ENCODE measurements at places on chromosomes 4 and X.

GRCh38 chrX:18422886-18423285 lies 2.5 kb upstream of the CDKL5 start:
- DNase-seq = no peak

GRCh38 chr4:85595098-85595775 lies 120.3 kb downstream of the ARHGAP24 start:
- no peak for DNase-seq

GRCh38 chrX:3346501-3347259 lies at the start of gene MXRA5:
Gene MXRA5, minus strand, starts transcription at chrX:3346652. Its CDS starts 2,819 bp downstream, at chrX:3343833.
- no peak for DNase-seq

GRCh38 chr4:123284168-123284567 lies 112.4 kb upstream of the SPRY1 start:
- no peak for DNase-seq
